ENCODE measurements at places on chromosomes 11 and 22. TPM values are rescaled to one million over a fixed set of nuclear protein-coding genes. Genes with fewer than 3 reads are reported as not detected.

DNA sequence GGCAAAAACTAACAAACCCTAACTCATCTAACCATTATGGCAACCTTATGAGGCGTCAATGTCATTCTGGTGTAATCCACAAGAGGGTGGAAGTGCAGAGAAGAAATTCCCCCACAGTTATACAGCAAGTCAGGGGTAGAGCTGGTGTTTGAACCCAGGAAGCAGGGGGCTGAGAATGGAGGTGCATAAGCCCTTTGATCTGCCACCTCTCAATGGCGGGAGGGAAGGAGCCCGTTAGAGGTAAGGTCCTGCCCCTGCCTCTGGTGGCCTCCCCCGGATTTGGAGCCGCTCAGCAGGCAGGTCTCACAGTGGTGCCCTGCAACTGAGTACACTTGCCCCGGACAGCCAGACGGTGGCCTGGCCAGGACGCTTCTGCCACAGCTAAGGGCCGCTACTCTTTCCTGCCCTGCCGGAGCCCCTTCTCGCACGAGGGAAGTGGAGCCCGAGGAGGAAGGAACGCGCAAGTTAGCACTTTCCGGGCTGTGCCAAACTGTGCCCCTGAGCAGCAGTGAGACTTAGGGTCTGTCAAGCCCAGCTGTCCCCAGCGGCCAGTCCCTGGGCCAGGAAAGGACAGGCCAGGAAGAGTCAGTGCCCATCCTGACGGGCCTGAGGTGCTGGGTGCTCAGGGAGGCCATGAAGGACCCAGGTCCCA is 1.1 kb downstream of the FXYD2 start:
- DNase-seq, result no peak

GRCh38 chr22:41687901-41688364 is 734 bp downstream of the SNU13 start:
- peak; percentile 27 for DNase-seq

- DNase-seq, result peak; percentile 79
These were observed at the start of gene NR1H3 for GRCh38 chr11:47257517-47258316. Gene NR1H3, plus strand, starts transcription at chr11:47257996. Its CDS starts 1,221 bp downstream, at chr11:47259217.

GRCh38 chr11:33930317-33931021 is 38.6 kb upstream of the LMO2 start:
- DNase-seq, result no peak

TEX12 gene
- polyA plus RNA-seq, result 0.15 TPM

Data from SK-N-SH (cell line).